ENCODE measurements at places on chromosomes 5 and 9. TPM values are rescaled to one million over a fixed set of nuclear protein-coding genes. Genes with fewer than 3 reads are reported as not detected.

The PTPRD gene
- 4.6 TPM for total RNA-seq

The MYMK gene
- not detected for total RNA-seq

The CBY3 gene
- total RNA-seq = 0.29 TPM

The CCL28 gene
- 4.2 TPM for total RNA-seq

The DNAJC21 gene
- 61.5 TPM for total RNA-seq

The PROB1 gene
- 2.6 TPM for total RNA-seq

The PTGES gene
- 138 TPM for total RNA-seq

The FAM153A gene
- not detected for total RNA-seq

The PSAT1 gene
- total RNA-seq = 75.0 TPM

The SLIT3 gene
- 0.66 TPM for total RNA-seq

The SLC27A4 gene
- 20.8 TPM for total RNA-seq

The GABRB2 gene
- total RNA-seq = under 0.01 TPM

The FAF2 gene
- total RNA-seq = 48.1 TPM

The AGXT2 gene
- not detected for total RNA-seq

The GFPT2 gene
- total RNA-seq = 169 TPM

The PCDHA10 gene
- 0.14 TPM for total RNA-seq

The KIF4B gene
- total RNA-seq = 0.14 TPM

The PRLR gene
- total RNA-seq = 0.22 TPM

The ZNF474 gene
- total RNA-seq = 0.22 TPM

The HMHB1 gene
- not detected for total RNA-seq

The ARID3C gene
- total RNA-seq = not detected

The CCNO gene
- 0.14 TPM for total RNA-seq

The FGD3 gene
- not detected for total RNA-seq

The ORM1 gene
- not detected for total RNA-seq

The SLC6A7 gene
- under 0.01 TPM for total RNA-seq

Measured in placental pericyte (primary cell).